T-helper 22 cell (primary cell): ENCODE measurements at places on chromosomes 5 and 9.

GRCh38 chr5:173581408-173582215, 34.8 kb downstream of the BOD1 start:
- no peak for DNase-seq

GRCh38 chr5:143372187-143372829, 31.2 kb downstream of the NR3C1 start:
- DNase-seq = no peak

DNA sequence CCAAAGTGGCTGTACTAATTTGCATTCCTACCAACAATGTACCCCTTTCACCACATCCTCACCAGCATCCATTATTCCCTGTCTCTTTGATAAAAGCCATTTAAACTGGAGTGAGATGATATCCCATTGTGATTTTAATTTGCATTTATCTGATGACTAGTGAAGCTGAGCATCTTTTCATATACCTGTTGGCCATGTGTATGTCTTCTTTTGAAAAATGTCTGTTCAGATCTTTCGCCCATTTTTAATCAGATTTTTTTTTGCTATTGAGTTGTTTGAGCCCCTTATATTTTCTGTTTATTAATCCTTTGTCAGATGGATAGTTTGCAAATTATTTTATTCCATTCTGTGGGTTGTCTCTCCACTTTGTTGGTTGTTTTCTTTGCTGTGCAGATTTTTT, 121.0 kb upstream of the LRRTM2 start:
- DNase-seq = no peak

DNA sequence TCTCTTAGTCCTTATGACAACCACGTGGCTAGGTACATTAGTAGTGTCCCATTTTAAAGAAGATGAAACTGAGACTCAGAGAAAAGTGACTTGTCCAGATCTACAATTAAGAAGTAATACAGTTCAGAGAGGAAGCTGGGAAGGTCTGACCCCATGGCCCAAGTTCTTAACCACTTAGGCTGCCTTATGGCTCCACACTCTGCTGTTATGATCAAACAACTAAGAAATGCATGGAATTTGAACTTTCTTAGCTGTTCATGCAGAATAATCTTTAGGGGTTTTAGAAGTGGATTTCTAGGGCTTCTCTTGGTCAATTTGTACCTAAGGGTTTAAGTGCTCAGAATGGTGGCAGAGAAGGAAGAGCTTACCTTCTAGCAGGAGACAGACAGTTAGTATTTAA, 128.0 kb upstream of the MSX2 start:
- DNase-seq = no peak

- no peak for DNase-seq
Measured at GRCh38 chr5:102713682-102714231, 41.3 kb upstream of the PAM start.

GRCh38 chr9:36550135-36550534, 22.6 kb upstream of the MELK start:
- DNase-seq = no peak

DNA sequence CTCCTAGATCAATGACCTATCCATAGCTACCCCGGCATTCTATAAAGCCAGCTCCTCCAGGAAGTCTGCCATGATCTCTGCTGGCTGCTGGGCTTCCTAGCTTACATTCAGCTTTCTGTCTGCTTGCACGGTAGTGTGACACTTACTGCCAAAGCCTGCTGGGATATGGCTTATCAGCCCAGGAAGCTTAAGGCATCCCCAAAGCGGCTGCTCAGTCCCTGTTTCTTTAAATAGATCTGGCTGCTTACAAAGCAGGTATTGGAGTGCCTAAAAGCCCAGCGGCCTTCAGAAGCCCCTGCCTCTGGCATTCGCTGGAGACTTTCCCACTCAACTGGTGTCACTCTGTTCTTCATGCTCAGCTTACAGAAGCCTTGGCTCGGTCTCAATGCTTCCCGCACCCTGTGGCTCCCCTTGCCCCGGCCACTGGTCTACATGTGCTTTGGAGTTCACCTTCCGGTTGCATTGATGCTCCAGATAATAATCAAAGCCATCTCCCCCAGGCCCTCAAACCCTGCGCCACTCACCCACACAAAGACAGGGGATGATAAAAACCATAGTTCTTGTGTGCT, 31.3 kb upstream of the STRBP start:
- no peak for DNase-seq

- DNase-seq = no peak
Measured at GRCh38 chr5:8907168-8907868, 638.6 kb downstream of the SEMA5A start.

GRCh38 chr5:10469253-10470050, 27.8 kb downstream of the ROPN1L start:
- no peak for DNase-seq

GRCh38 chr5:173602423-173602822, 14.0 kb downstream of the BOD1 start:
- no peak for DNase-seq

GRCh38 chr5:81842795-81843398, 92.0 kb upstream of the SSBP2 start:
- DNase-seq = no peak

GRCh38 chr9:133570691-133571080, 36.2 kb downstream of the ADAMTSL2 start:
- DNase-seq = no peak

DNA sequence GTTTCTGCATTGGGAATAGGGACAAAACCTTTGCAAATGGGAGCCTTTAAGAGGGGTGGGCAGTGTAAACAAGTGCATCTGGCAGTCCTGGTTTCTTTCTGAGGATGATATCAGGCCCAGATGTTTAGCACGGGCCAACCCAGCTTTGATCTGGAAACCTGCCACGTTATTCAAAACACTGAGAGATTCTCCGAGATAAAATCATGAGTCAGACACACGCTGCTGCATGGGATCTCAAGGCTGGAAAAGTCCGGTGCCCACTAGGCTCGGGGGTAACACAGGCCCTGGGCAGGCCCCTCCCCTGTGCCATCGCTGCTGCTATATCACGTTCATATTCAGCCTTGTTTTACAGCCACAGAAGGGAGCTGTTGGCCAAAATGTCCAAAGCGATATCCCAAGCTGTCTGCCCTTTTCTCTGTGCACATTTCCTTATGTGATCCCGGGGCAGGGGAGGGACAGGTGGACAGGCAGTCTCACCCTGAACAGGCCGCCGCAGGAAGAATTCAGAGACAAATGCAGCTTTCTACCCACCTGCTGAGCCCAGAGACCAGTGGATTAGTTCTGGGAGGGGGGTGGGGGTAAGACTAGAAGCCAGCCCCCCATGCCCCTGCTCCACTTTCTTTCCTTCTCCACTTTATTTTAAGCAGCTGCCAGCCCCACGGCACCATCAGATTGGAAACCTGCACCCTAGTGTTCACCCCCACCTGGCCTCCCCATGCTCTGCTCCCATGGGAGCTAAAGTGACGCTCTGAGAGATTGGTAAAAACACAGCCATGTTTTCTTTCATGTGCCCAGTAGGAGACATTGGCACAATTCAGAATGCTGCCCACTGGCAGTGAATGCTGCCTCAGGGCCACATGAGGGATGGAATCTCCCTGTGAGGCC, 63.1 kb downstream of the TMOD1 start:
- no peak for DNase-seq

DNA sequence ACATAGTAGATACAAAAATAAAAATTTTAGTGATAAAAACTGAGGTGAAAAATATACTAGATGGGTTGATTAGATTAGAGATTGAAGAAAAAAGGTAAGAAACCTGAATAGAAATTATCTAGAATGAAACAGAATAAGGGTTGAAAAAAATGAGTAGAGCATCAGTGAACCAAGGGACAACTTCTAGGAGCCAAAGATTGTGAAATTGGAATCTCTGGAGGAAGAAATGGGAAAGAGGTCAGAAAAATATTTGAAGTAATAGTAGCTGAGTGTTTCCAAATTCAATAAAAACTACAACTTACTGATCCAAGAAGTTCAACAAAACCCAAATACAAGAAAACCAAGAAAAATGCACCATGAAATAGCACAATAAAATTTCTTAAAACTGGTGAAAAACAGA, 116.6 kb upstream of the STARD4 start:
- DNase-seq = no peak

DNA sequence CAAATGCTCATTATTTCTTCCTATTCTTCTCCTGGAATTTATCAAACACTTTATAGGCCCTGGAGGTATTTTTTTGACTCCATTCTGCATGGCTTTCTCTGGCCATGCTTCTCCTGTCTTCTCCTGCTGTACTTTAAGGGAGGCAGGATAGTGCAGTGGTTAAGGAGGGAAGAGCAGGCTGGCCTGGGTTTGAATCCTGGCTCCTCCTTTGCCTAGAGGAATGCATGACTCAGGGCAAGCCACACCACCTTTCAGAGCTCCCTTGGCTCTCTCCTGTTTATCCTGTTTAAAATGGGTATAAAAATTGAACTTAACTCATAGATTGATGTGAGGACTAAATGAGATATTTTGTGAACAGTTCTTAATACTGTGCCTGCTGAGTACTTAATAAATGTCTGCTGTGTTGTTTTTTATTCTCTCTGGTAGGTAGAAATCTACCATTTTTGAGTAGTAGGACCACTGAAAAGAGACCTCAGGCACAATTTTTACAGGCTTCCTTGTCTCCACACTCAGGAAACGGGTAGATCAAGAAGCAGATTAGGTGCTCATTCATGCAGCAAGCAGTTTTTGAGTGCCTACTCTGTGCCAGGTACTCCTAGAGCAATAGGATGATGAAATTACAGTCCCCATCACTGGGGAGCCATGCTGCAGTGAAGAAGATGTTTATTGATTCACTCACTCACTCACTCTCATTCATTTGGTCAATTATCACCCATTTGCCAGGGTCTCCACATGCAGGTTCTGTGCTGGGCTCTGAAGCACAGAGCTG, 32.7 kb upstream of the ARAP3 start:
- no peak for DNase-seq

- peak; percentile 57 for DNase-seq
Measured at GRCh38 chr9:130053504-130054324, at the start of gene GPR107. Gene GPR107, plus strand, starts transcription at chr9:130053906. Its CDS starts 27 bp downstream, at chr9:130053933.

DNA sequence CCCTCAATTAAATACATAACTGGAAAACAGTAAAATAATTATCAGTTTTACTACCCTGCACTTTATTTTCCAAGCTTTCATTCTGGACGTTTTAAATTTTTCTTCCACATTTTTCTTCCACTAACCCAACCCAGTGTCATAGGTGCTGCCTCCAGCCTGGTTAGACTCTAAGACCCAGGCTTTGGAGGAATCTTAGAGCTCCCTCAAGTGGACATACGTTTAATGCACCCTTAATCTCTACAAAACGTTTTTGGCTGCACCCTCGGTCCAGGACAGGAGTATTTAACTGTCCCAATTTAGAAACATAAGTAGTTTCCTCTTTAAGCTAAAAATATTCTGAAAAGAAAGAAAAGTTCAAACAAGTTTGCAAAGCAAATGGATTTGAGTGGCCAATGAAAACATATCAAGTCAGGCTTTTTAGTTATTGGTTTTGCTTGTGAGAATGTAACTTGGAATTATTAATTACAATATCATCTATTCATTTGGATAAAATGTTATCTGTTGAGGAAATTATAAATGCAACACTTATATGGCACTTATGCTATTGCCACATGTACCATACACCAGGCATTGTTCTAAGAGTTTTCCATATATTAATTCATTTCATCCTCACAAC, 38.9 kb downstream of the CDH6 start:
- no peak for DNase-seq

GRCh38 chr9:130453487-130453886, 8.7 kb downstream of the ASS1 start:
- DNase-seq = no peak

DNA sequence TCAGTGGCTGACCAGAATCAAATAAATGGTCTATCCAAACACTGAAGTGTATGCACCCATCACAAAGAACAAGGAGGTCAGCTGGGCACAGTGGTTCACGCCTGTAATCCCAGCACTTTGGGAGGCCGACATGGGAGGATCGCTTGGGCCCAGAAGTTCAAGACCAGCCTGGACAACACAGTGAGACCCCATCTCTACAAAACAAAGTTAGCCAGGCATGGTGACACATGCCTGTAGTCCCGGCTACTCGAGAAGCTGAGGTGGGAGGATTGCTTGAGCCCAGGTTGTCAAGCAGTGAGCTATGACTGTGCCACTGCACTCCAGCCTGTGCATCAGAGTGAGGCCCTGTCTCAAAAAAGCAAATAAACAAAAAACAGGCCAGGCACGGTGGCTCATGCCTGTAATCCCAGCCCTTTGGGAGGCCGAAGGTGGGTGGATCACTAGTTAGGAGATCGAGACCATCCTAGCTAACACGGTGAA, 40.5 kb downstream of the SEMA4D start:
- no peak for DNase-seq

GRCh38 chr5:40678460-40679147, 1.1 kb upstream of the PTGER4 start:
- DNase-seq = no peak

- no peak for DNase-seq
Measured at GRCh38 chr9:26520141-26520540, 372.5 kb downstream of the CAAP1 start.

DNA sequence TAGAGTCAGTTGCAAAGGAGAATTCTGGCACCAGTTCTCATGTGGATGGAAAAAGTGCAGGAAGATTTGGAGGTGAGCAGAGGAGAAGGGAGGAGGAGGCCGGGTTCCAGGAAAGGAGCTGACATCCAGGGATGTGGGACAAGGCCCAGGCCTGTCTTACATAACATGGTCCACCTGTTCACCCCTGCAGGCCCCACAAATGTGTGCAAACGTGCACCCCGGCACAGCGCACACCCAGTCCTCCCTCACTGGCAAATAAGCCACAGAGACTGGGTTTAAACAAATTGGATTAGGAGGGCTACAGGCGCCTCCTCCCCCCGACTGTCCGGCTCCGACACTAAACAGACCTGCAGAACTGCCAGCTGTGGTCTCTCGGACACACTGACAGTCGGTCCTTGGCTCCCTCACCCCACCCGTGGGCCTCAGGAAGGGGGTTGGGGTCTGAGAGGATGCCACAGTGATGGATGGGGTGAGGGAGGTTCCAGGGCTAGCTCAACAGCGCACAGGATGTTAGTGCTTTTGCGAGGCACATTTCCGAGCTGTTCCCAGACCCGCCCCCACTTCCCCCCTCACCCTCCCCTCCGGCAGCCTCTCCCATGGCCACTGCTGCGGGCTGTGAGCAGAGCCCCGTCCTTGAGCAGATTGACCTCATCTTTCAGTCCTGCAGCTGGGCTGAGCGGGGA, 43.4 kb upstream of the IL17B start:
- DNase-seq = no peak

DNA sequence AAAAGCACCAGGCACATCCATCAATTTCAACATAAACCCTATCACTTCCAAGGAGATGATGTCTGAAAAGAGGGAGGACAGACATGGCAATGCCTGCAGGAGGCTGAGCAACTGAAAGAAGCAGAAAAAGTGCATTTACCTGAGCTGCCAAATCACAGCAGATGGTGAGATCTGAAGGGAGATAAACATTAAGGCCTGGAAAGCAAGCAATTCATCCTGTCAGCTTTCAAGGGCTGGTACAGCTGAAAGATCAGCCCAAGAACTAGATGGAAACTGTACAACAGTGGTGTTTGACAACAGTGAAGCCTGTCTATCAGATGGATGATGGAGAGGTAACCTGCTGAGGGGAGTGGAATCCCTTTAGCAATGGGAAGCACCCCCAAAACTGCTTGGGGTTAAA, 433.2 kb upstream of the ZNF608 start:
- no peak for DNase-seq

DNA sequence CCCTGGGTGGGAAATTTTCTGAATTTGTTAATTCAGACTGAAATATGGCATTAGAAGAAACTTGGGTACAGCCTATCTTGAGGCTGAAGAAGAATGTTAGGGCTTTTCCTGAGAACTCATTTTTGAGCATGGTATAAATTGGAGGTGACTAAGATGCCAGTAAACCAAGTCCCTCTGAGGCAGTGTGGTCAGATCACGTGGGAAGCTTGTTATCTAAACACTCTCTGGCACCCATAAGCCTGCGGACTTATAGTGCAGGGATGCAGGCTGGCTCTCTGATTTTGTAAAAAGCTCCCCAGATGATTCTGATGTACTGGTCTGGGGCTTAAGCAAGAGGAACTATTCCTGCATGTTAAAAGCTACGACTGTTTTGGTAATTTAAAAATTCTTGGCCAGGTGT, 34.3 kb downstream of the MTMR12 start:
- no peak for DNase-seq
